CD8-positive, alpha-beta memory T cell (primary cell): ENCODE measurements at places on chromosomes 16 and 17. TPM values are rescaled to one million over a fixed set of nuclear protein-coding genes. Genes with fewer than 3 reads are reported as not detected.

Gene MMP2
- not detected for total RNA-seq

Gene DPEP3
- total RNA-seq = 0.18 TPM

Gene PRDM7
- not detected for total RNA-seq

Gene AXIN2
- total RNA-seq = 3.8 TPM

Gene ABCC6
- total RNA-seq = not detected

Gene KCNJ18
- not detected for total RNA-seq

Gene GRB7
- not detected for total RNA-seq

Gene SPNS2
- total RNA-seq = 0.50 TPM

Gene CCL8
- not detected for total RNA-seq

Gene SCPEP1
- total RNA-seq = 26.6 TPM

Gene C16orf92
- total RNA-seq = not detected

Gene SLC6A2
- not detected for total RNA-seq

DNA sequence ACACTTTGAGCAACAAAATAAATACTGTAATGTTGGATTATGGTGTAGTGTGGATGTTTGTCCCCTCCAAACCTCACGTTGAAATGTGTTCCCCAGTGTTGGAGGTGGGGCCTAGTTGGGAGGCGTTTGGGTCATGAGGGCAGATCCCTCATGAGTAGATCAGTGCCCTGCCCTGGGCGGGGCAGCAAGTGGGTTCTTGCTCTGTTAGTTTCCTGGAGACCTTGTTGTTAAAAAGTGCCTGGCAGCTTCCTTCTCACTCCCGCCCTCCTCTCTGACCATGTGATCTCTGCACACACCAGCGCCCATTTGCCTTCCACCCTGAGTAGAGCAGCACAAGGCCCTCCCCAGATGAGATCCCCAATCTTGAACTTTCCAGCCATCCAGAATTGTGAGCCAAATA, 67.7 kb downstream of the MPRIP start:
- H3K4me1 ChIP-seq = peaks cover 48% of the 10 kb centered on the region
- peak; percentile 59 for DNase-seq
- peak overlapping the region; percentile 8 for H3K27ac ChIP-seq
- no peaks in the 10 kb centered on the region for H3K27me3 ChIP-seq
- H3K4me3 ChIP-seq = no peak overlapping the region

DNA sequence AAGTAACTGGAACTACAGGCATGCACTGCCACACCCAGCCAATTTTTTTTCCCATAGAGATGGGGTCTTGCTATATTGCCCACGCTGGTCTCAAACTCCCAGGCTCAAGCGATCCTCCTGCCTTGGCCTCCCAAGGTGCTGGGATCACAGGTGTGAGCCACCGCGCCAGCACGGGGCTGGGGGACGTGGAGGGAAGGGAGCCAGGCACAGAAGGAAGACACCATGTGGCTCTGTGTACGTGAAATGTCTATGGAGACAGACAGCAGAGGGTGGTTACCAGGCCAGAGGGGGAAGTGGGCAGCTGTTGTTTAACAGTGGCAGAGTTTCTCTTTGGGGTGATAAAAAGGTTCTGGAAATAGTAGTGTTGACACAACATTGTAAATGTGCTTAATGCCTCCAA, 4.6 kb upstream of the PIEZO1 start:
- H3K4me1 ChIP-seq = peaks cover 46% of the 10 kb centered on the region
- H3K36me3 ChIP-seq = no peaks in the 10 kb centered on the region
- no peak overlapping the region for H3K27ac ChIP-seq
- no peaks in the 10 kb centered on the region for H3K27me3 ChIP-seq
- DNase-seq = no peak

DNA sequence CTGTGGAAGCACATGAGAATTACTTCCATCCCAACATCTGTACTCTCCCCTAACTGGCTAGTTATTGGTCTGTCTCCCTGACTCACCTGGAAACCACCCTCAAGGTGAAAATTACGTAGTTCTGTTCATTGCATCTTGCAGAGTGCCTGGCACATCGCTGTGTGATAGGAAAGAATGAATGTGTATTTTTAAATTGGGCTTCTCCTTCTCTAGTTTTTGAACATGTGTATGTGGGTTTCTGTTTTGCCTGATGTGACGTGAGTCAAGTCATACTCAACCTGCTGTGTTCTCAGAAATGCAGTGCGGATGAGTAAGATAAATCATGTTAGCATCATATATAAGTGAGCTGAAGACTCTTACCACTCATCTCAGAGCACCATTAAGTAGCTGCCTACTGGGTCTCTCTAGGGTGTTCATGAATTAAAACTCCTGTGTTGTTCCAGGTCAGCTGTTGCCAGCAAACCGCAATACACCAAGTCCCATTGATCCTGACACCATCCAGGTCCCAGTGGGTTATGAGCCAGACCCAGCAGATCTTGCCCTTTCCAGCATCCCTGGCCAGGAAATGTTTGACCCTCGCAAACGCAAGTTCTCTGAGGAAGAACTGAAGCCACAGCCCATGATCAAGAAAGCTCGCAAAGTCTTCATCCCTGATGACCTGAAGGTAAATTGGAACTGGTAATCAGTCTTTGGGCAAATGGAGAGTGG, 50.2 kb downstream of the HLF start:
- no peak for DNase-seq
- no peak overlapping the region for H3K27ac ChIP-seq
- no peak overlapping the region for H3K4me3 ChIP-seq

DNA sequence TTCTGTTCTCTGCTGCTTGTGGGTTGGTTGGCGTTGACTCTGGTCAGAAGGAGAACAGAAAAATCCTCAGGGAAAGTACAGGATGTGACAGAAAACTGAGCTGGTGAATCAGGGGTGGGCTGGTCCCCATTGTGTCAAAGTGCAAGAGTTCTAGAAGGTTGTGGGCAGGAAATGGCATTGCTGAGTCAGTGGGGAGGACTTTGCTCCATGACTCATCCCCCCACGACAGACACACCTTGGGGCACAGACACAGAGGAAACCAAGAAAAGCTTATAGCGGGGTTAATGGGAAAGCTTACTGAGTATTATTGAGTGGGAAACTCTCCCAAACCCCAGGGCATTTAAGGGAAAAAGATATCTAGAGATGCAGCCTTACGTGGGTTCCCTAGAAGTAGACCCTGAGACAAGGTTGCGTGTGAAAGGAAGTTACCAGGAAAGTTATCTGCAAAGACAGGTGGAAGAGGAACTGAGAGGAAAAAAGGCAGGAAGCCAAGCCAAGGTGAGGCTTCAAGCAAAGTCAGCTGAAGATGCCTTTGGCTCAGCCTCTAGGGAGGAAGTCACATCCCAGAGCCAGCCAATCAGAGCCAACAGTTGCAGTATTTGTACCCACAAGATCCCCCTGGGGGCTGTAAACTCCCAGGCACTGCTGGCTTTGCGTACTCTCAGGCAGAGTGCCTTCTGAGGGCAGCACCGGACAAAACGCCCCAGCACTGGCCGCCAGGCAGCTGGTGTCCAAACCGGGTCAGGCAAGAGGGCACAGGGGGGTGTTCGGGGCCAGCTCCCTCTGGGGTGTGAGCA, 86.4 kb downstream of the FOXL1 start:
- no peak overlapping the region for H3K4me3 ChIP-seq
- no peak for DNase-seq
- peaks cover 5% of the 10 kb centered on the region for H3K4me1 ChIP-seq
- H3K36me3 ChIP-seq = no peaks in the 10 kb centered on the region
- no peak overlapping the region for H3K27ac ChIP-seq

DNA sequence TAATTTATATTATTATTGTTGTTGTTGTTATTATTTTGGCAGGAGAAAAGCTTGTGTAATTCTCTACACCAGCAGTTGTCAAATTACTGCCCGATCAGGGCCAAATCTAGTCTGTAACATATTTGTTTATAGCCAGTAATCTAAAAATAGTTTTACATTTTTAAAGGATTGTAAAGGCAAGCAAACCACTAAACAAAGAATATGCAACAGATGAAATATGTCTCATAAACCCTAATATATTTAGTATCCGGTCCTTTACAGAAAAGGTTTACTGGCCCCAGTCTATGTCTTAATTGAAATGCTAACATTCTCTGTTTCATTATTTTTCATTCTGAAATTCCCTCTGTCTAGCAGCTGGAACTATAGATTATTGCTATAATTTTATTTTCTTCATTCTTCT, 709.5 kb downstream of the KCNJ2 start:
- H3K4me3 ChIP-seq = no peak overlapping the region
- no peak for DNase-seq
- no peaks in the 10 kb centered on the region for H3K27me3 ChIP-seq
- no peaks in the 10 kb centered on the region for H3K4me1 ChIP-seq
- H3K27ac ChIP-seq = no peak overlapping the region

DNA sequence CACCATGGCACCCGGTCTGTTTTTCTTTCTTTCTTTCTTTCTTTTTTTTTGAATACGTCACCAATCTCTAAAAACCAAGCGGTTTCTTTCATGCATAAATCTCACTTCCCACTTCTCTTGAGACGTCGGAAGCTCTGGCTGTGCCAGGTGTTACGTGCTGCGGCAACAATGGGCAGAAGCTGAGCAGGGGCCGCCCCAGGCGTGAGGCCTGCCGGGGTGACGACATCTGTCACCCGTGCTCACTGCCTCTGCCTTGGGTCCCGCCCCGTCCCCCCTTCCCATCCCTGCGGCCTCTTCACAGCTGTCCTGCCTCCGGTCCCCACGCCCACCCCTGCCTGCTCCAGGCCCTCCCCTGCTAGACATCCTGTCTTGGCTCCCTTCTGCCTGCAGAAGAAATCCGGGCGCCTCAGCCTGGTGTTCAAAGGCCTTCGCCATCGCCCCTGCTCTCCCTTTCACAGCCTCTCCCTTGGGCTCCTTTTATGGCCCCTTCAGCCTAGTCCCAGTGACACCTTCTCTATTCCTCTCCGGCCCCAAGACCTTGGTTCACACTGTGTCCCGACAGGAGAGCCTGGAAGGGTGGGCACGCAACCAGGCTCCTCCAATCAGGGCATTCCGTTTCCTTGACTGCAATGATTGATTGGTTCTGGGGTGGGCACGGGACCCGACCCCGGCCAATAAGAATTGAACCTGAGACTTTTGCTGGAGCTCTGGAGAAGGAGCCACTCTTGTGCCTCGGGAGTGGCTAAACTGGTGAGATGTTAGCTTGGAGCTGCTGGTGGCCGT, 4.8 kb downstream of the P2RX1 start:
- H3K27me3 ChIP-seq = no peaks in the 10 kb centered on the region
- no peaks in the 10 kb centered on the region for H3K36me3 ChIP-seq
- no peak overlapping the region for H3K27ac ChIP-seq
- peak; percentile 80 for DNase-seq
- H3K4me1 ChIP-seq = peaks cover 41% of the 10 kb centered on the region

- DNase-seq = no peak
- no peaks in the 10 kb centered on the region for H3K4me1 ChIP-seq
- no peak overlapping the region for H3K4me3 ChIP-seq
Measured at GRCh38 chr17:27649929-27650328, 18.9 kb downstream of the LGALS9 start.

GRCh38 chr16:30142672-30143346, 19.8 kb upstream of the MAPK3 start:
- H3K4me3 ChIP-seq = no peak overlapping the region
- H3K27me3 ChIP-seq = no peaks in the 10 kb centered on the region
- H3K27ac ChIP-seq = no peak overlapping the region
- H3K36me3 ChIP-seq = no peaks in the 10 kb centered on the region
- DNase-seq = peak; percentile 45
- H3K4me1 ChIP-seq = peaks cover 20% of the 10 kb centered on the region

GRCh38 chr16:19696961-19697360, 21.1 kb downstream of the KNOP1 start:
- H3K36me3 ChIP-seq = peaks cover 4% of the 10 kb centered on the region
- no peaks in the 10 kb centered on the region for H3K27me3 ChIP-seq
- peak overlapping the region; percentile 44 for H3K4me3 ChIP-seq
- peaks cover 47% of the 10 kb centered on the region for H3K4me1 ChIP-seq
- DNase-seq = no peak
- H3K27ac ChIP-seq = no peak overlapping the region

GRCh38 chr16:74031551-74031950, 265.1 kb upstream of the PSMD7 start:
- H3K4me1 ChIP-seq = no peaks in the 10 kb centered on the region
- DNase-seq = no peak
- no peaks in the 10 kb centered on the region for H3K27me3 ChIP-seq
- no peak overlapping the region for H3K27ac ChIP-seq
- no peak overlapping the region for H3K4me3 ChIP-seq

- no peaks in the 10 kb centered on the region for H3K27me3 ChIP-seq
- H3K27ac ChIP-seq = no peak overlapping the region
- no peaks in the 10 kb centered on the region for H3K4me1 ChIP-seq
- no peak for DNase-seq
- peaks cover 62% of the 10 kb centered on the region for H3K36me3 ChIP-seq
- no peak overlapping the region for H3K4me3 ChIP-seq
Measured at GRCh38 chr17:76089680-76090516, 10.9 kb downstream of the ZACN start.

GRCh38 chr16:6698548-6698947, 634.1 kb upstream of the RBFOX1 start:
- no peaks in the 10 kb centered on the region for H3K27me3 ChIP-seq
- H3K4me3 ChIP-seq = no peak overlapping the region
- no peaks in the 10 kb centered on the region for H3K4me1 ChIP-seq

GRCh38 chr17:46873941-46874645, 22.7 kb downstream of the WNT9B start:
- no peak overlapping the region for H3K4me3 ChIP-seq
- DNase-seq = no peak
- no peaks in the 10 kb centered on the region for H3K4me1 ChIP-seq
- H3K36me3 ChIP-seq = no peaks in the 10 kb centered on the region
- H3K27me3 ChIP-seq = no peaks in the 10 kb centered on the region

- H3K27me3 ChIP-seq = peaks cover 46% of the 10 kb centered on the region
- H3K36me3 ChIP-seq = no peaks in the 10 kb centered on the region
- H3K4me3 ChIP-seq = no peak overlapping the region
- H3K4me1 ChIP-seq = no peaks in the 10 kb centered on the region
Measured at GRCh38 chr16:54936979-54937670, 6.5 kb downstream of the IRX5 start.

DNA sequence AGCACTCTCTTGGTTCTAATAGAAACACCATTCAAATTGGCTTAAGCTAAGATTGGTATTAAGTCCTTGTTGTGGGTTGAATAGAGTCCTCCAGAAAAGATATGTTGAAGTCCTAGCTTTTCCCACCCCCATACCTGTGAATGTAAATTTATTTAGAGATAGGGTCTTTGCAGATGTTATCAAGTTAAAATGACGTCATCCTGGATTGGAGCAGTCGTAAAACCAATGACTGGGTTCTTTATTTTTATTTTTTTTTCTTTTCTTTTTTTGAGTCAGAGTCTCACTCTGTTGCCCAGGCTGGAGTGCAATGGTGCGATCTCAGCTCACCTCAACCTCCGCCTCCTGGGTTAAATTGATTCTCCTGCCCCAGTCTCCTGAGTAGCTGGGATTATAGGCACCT, 658.6 kb upstream of the RBFOX1 start:
- H3K4me1 ChIP-seq = no peaks in the 10 kb centered on the region
- no peak overlapping the region for H3K27ac ChIP-seq
- H3K27me3 ChIP-seq = no peaks in the 10 kb centered on the region
- no peak overlapping the region for H3K4me3 ChIP-seq
